ENCODE measurements at places on chromosomes 3 and 15.

GRCh38 chr3:128348805-128349531, 117.7 kb downstream of the DNAJB8 start:
- DNase-seq: no peak

- DNase-seq: no peak
Measured at GRCh38 chr3:52895418-52895817, 1.9 kb downstream of the STIMATE start.

DNA sequence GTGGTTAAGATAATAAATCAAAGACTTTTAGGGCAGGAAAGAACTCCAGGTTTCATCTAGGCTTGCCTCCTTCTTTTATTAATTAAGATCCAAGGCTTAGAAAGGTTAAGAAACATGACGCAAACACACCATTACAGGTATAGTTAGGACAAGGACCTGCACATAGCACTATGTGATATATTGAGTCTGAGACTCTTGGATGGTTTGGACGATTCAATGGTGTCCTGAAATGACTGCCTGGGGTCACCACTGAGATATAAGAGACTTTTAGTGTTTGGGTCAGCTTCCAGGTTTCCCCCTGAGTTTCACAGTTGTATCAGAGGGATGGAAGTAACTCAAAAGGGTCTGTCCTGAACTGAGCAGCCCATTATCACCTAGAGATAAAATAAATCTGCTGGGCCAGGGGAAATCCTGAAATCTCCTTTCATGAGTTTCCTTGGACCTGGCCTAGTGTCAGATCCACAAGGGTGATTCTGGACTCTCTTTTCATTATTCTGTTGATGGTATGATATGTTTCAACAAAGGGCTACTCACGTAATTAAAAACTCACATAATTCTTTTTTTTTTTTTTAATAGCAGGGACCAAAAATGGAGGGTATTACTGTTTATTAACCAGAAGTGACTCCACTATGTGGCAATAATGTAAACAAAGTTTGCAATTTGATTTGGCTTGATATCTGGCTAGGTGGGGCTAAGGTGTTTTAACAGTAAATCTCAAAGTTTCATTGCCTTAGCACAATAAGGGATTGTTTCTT, 55.6 kb upstream of the ADGRG7 start:
- DNase-seq: no peak

DNA sequence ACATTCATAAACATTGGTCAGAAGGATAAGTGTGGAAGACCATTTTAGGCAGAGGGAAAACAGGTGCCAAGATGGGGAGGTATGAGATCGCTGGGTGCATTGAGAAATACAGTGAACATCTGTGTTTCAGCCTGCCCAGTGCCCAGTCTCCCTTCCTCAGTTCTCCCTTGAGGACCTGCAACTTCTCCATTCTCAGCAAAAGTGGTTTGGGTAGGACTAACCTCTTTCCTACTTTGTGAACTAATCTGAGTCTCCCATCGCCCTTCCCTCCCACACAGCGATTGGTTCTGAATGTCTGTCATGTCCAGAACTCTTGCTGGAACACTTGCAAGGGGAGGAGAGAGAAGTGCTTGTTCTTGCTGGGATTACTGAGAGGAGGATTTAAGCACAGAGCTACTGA, 10.9 kb upstream of the CCNL1 start:
- DNase-seq: no peak

GRCh38 chr15:79314811-79315210, 3.9 kb downstream of the TMED3 start:
- DNase-seq: no peak

DNA sequence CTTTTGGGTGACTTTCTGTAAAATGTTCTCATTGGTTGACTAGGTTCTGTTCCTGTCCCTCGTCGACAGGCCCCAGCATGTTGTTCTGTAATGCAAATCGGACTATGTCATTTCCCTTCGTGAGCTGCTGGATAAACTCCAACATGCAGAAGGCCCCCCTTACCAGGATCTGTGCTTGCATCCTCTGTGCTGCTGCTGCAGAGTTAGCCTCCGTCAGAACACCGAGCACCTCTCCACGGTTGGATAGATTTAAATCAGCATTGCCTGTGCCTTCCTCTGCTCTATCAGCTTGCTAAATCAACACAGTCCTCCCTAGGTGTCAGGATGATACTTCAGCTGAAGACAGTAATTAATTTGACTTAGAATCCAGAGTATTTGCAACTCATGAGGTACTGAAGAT, 12.7 kb upstream of the MINDY4B start:
- DNase-seq: no peak

DNA sequence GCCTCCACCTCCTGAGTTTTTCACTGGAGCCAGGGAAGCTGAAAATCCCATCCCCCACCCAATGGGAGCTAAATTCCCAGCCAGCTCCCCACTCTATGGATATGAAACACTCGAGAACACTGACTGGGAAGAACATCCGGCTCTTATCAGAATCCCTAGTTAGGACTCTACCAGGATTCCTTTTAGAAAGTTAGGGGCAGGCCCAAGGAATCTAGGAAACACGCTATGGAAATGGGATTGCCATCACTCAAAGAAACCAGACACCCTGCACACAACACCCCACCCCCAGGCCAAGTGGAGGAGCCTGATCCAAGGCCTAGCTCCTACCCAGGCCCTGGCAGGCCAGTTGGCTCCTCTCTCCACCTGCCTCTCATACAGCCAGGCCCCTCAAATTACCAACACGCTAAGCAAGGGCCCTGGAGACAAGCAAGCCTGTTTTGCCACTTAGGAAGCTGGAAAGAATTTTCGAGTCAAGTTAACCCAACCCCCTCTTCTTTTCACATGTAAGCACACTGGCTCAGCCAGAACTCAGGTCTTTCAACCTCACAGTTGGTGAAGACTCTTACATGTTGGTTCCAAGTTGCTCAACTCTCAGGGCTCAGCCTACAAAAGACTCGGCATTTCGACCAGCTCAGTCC, 75.5 kb downstream of the RBPMS2 start:
- no peak for DNase-seq

DNA sequence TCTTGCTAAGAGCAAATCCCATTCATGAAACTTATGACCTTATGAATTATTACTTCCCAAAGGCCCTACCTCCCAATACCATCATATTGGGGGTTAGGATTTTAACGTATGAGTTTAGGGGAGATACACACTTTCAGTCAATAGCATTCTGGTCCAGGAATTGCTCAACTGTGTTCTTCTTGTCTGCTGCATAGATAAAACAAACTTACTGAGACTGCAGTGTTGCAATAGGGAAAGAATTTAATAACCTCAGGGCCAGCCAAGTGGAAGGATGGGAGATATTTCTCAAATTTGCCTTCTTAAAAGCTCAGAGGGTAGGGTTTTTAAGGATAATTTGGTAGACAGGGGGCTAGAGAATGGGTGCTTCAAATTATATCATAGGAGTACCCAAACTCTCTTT, 625.8 kb downstream of the OTOL1 start:
- no peak for DNase-seq

GRCh38 chr15:52795464-52796227, 5.5 kb upstream of the ONECUT1 start:
- no peak for DNase-seq

- DNase-seq: no peak
Measured at GRCh38 chr3:136070953-136071949, 105.7 kb downstream of the PPP2R3A start.

DNA sequence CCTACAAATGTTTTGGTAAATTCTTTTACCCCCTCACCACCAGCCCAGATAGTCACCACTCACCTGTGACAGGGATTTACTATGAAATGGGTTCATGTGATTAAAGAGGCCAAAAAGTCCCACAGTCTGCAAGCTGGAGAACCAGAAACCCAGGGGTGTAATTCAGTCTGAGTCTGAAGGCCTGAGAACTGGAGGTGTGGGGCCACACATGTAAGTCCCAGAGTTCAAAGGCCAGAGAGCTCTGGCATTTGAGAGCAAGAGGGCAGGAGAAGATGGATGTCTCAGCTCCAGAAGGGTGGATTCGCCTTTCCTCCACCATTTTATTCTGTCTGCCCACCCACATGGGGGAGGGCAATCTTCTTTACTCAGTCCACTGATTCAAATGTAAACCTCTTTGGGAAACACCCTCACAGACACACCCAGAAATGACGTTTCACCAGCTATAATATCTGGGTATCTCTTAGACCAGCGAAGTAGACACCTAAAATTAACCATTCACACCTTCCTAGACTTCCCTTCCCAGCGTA, 11.9 kb downstream of the RTP3 start:
- no peak for DNase-seq

- DNase-seq: no peak
Measured at GRCh38 chr3:196620161-196620604, 19.3 kb upstream of the NRROS start.

- no peak for DNase-seq
Measured at GRCh38 chr3:107589454-107589853, 66.7 kb downstream of the BBX start.

GRCh38 chr15:90489944-90490343, 39.8 kb upstream of the CRTC3 start:
- no peak for DNase-seq

DNA sequence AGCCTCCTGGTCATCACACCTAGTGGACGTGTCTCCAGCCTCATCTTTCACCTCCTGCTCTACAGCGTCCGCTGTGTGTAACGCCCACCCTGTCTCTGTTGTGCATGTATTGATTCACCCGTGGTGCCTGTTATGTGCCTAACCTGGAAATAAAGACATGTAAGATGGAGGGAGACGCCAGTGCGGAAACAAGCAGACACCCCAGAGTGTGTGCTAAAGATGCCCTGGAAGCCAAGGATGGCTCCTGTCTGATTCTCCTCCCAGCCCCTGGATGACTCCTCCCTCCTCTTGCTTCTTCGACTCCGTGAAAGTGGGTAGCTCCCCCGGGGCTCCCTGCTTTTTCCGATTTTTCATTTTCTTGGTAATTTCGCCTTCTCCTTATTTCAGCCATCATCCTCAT, 241.8 kb downstream of the ADAMTS17 start:
- DNase-seq: no peak

- no peak for DNase-seq
Measured at GRCh38 chr15:83012636-83013035, 1.2 kb upstream of the C15orf40 start.

- no peak for DNase-seq
Measured at GRCh38 chr3:146326875-146327543, 76.1 kb upstream of the PLSCR4 start.

All from chondrocyte (in vitro differentiated cells).